ENCODE measurements at places on chromosomes 13 and 19. TPM values are rescaled to one million over a fixed set of nuclear protein-coding genes. Genes with fewer than 3 reads are reported as not detected.

RNF113B gene
- not detected for total RNA-seq

CAPN12 gene
- total RNA-seq: 6.0 TPM

FGF14 gene
- not detected for total RNA-seq

TMEM161A gene
- total RNA-seq: 11.6 TPM

ZNF382 gene
- not detected for total RNA-seq

LRFN3 gene
- total RNA-seq: 24.1 TPM

PRODH2 gene
- 0.38 TPM for total RNA-seq

PPM1N gene
- 7.4 TPM for total RNA-seq

FAAP24 gene
- 16.1 TPM for total RNA-seq

CDX2 gene
- total RNA-seq: 0.56 TPM

TNFSF9 gene
- 5.7 TPM for total RNA-seq

ANKRD24 gene
- 0.17 TPM for total RNA-seq

ZNF865 gene
- total RNA-seq: 5.4 TPM

BLVRB gene
- 320 TPM for total RNA-seq

ZNF723 gene
- total RNA-seq: not detected

ZNF573 gene
- total RNA-seq: 2.3 TPM

CGB8 gene
- total RNA-seq: 4.1 TPM

ZNF578 gene
- total RNA-seq: not detected

PROZ gene
- total RNA-seq: not detected

ADGRE1 gene
- 5.4 TPM for total RNA-seq
